ENCODE measurements at places on chromosomes 3 and 15.

GRCh38 chr3:126194713-126195305 is 14.4 kb upstream of the ALDH1L1 start:
- no peak for DNase-seq

DNA sequence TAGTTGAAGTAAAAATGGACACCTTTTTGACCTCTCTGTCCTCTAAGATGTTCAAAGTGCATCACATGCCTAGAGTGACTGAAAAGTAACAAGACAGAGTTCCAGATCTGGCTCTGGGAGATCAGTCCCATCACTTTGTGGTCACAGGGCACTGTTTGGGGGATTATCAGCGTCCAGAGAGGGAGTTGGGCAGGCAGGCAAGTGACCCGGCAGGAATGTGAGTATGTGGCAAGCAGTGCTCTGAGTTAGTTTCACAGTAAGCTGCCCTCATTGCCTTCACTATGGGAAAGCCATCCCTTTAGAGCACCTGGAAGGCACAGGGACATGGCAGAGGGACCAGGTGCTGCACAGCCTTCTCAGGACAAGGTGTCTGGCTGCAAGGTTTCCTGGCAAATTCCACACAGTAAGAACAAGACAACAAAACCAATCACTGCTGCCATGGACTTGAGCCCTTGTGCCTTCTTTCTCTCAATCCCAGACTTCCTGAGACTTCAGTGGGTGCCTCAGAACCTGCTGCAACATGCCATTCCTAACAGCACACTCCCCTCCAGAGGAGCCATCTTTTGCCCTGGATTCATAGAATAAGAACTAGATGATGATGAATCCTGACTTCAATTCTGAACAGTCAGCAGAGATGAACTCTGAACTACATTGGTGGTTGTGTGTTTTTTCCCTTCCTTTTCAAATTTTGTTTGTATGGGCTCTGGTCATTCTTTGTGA is 55.2 kb downstream of the TIPARP start:
- DNase-seq = no peak

DNA sequence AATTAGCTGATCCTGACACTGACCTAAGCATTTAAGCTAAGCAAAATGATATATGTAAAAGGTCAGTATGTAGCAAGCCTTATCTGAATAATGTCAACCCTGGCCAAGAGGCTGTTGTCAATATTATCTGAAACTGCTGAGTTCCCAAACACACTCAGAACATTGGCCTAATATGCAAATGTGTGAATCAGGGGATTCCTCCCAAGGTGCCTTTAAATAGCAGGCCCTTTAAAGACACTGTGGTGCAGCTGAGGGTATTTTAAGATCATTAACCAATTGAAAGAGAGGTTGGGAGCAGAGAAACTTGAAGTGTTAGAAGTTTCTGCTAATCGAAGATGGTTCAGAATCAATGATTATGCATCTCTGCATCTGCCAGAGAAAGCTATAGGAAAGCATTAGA is 207.0 kb downstream of the NTRK3 start:
- no peak for DNase-seq

DNA sequence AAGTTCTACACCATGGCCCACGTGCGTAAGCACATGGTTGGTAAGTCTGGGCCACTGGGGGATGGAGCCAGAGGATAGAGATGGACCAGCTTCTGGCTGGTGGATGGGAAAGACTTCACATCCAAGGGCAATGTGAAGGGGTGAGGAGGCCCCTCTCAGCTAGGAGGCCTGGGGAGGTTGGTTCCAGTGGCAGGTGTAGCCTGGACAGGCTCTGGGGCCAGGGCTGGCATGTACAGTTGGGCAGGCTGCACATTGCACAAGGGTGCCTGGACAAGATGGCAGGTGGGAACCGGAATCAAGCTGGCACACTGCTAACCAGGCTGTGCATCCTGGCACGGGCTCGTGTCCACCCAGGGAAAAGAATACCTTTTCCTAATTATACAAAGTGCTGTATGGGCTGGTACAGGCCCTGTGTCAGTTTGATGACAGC is 8.1 kb downstream of the ZBTB47 start:
- no peak for DNase-seq

DNA sequence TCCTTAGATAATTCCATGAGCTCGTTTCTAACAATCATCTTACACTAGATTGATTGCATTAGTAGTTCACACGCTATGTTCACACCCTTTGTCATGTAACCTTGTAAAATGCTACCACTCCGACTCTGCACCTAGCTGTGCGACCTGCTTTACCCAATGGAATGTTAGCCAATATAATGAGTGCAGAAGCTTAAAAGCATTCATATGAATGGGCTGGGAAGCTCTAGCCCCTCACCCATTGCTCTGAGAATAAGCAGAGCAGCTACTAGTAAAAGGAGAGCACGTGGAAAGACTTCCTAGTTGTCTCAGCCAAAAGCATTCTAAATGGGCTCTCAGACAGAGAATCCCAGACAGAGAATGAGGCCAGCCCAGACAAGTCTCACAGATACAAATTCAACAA is 410.6 kb upstream of the UBE2E2 start:
- DNase-seq = no peak

DNA sequence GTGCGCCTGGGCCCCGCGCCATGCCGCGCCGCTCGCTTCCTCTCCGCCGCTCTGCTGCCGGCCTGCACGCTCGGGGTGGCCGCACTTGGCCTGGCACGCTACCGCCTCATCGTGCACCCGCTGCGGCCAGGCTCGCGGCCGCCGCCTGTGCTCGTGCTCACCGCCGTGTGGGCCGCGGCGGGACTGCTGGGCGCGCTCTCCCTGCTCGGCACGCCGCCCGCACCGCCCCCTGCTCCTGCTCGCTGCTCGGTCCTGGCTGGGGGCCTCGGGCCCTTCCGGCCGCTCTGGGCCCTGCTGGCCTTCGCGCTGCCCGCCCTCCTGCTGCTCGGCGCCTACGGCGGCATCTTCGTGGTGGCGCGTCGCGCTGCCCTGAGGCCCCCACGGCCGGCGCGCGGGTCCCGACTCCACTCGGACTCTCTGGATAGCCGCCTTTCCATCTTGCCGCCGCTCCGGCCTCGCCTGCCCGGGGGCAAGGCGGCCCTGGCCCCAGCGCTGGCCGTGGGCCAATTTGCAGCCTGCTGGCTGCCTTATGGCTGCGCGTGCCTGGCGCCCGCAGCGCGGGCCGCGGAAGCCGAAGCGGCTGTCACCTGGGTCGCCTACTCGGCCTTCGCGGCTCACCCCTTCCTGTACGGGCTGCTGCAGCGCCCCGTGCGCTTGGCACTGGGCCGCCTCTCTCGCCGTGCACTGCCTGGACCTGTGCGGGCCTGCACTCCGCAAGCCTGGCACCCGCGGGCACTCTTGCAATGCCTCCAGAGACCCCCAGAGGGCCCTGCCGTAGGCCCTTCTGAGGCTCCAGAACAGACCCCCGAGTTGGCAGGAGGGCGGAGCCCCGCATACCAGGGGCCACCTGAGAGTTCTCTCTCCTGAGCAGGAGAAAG is 951 bp downstream of the GPR62 start:
- no peak for DNase-seq

DNA sequence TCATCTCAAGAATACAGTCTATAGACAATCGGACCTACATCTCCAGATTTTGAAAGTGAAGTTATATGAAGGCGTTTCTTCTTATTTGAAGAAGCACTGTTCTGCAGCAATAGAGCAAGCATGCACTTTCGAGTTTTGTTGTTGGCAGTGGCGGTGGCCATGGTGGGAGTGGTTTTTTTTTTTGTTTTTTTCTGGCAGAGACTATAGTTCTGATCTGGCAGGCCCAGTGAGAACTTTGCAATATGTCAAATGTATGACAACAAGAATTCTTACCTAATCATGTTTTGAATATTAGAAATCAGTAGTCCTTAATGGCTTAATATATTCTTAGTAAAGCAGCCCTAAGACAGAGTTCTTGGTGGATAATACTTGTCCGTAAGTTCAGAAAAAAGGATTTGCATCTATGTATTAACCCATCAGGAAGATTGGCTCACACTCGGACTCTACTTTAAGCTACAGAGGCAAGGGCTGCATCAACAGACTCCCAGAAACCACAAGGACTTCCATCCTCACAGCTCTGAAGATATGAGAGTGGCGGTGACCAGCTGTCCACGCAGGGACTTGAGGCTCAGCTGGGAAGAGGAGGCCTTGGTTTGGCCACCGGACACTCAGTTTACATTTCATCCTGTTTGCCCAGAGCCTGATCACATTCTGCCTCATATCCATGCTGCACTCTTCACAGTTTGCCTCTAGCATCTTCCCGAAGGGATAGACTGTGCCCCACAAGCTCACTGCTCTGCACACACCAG is 124.1 kb upstream of the THBS1 start:
- no peak for DNase-seq

DNA sequence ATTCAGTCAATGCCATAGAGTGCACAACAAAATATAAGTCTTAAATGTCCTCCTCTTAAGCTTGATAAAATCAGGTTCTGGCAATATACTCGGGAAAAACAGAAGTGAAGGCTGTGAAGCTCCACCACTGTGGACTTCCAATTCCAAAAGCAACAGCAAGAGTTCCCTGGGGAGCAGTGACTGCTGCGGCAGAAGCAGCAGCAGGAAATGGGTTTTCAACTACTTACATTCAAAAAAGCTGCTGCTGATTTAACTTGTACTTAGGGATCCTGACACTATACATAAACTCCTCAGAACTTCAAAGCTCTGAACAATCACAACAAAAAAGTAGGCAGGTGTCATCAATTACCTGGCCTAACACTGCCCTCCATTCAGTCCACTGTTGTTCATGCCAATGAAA is 4.7 kb downstream of the CEP152 start:
- no peak for DNase-seq

Measured in AML-193 (cell line).